ENCODE measurements at places on chromosomes 5 and 9.

DNA sequence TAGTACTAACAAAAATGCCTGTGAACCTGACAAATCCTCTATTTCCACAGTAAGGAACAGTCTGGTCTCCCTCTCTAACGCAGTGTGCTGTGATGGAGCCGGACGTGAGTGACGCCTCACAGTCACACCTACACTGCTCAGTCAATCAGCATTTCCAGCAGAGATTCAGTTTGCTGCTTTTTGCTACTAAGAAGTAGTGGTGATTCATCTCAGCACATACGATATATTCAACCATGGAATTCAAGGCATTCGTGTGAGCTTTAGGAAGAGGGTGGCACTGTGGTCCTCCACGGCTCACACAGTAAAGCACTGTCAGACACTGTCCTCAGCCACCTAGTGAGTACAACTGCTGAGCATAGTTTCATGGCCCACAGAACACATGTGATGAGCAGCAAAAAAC lies 70.9 kb downstream of the SETX start:
- DNase-seq, result no peak

GRCh38 chr9:36922548-36922947 lies 111.5 kb downstream of the PAX5 start:
- no peak for DNase-seq

DNA sequence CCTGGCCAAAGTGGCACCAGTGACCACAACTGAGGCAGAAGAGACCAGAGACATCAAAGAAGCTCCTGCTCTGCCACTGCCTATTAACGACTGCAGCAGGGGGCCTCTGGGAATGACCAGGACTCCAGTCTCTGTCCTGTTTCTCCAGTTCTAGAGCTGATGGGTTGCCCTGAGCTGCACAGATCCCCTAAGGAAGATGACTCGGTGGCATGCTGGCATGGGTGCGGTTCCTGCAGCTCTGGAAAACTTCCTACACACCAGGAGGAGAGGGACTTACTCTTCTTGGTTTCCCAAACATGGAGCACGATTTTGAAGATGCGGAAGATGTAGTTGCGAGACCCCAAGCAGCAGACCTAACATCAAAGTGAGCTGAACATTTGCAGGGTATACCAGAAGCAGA lies 2.7 kb downstream of the SLIT3 start:
- no peak for DNase-seq

- DNase-seq, result no peak
These were observed 138.6 kb downstream of the PALM2AKAP2 start for GRCh38 chr9:109918339-109919163.

GRCh38 chr5:158429564-158429963 lies 570.6 kb upstream of the CLINT1 start:
- DNase-seq, result no peak

GRCh38 chr5:102418531-102418930 lies 80.3 kb downstream of the SLCO6A1 start:
- DNase-seq, result no peak

DNA sequence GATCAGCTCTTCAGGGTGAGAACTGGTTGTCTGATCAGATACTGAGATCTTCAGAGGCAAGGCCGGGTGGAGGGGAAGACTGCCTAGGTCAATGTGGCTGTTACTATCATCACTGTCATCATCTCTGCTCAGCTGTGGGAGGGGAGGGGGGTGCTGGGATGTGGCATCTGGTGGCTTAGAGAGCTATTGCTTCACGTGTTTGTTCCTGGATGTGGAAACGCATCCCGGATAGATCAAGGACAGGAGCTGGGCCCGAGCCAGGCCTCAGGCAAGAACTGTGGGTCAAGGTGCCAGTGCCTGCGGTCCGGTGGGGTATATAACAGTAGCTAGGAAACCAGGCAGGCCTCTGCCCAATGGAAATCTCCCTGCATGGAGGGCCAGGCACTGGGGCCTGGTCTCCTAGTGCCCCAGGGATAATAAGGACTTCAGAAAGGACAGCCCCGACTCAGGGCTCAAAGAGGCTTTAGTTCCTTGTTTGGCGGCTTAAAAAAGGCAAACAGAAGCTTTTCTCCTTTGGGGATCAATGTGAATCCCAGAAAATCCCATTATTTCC lies 30.3 kb upstream of the TIFAB start:
- DNase-seq, result no peak

DNA sequence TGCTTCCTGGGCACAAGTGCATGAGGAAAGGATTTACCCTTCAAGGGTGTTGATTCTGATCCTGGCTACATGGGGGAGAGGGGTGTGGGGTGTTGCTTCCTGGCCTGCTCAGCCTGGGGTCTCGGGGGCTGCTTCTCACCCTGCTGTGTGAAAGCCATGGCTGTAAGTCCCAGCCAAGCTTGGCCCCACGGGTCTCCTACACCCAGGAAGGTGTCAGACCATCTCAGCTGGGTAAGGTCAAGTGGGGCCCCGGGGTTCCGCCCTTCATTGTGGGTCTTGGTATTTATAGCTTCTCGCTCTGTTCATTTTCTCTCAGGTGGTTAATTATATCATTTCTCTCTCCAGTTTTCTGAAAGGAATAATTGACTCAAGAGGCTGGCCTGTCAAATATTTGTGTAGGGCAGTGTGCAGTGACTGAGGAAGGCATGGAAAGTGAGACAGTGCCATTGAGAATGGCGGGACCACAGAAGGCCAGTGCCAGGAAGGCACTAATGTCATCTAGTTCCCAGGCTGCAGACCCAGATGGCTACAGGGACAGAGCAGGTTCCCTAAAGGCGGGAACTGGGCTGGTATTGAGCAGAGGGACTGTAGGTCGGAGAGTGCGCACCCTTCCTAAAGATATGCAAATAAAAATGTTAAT lies 126.0 kb downstream of the FOXD1 start:
- DNase-seq, result no peak

DNA sequence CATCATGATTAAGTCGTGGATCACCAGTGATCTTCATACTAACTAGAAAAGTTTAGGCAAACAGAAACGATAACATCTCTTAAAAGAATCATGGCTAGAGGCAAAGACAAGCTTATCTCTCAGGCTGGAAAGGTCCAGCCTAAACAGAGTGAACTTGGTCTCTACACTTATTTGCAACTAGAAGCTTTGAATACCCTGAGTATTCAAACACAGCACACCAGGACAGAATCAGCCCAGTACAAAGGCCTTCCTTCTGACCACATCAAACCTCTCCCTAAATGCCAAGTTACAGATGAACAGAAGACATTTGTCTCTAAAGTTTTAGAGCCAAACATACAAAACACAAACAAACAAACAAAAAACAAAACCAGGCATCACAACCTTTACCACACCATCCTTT lies 57.2 kb downstream of the ELAVL2 start:
- DNase-seq, result no peak

- no peak for DNase-seq
These were observed 19.6 kb downstream of the TCF7 start for GRCh38 chr5:134133995-134134541.

- DNase-seq, result no peak
These were observed 14.0 kb downstream of the FAM240B start for GRCh38 chr9:38705917-38706316.

DNA sequence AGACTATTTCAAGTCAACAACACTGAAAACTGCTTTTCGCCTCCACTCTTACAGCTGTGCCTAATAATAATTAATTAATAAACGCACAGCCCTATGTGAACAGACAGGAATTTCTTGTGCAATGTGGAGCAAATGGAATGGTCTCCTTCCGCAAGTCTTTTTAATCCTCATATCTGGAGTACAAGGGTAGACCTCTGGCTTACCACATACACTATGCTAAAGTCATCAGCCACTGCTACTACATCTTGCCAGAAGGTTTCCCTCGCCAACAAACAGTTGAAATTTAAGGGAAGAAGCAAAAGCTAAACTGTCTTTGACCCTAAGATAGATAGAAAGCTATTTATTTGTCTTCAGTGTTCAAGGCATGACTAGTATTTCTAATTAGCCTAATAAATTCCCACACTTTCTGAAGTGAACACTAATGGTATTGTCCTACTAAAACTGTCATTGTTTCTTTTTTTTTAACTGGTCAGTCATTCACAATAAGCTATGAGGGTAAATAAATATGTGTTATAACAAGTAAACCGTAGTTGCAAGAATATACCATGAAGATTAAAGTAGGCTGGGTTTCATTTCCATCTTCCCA lies 63.9 kb downstream of the GOLPH3 start:
- no peak for DNase-seq

- no peak for DNase-seq
These were observed 31.3 kb downstream of the PARP8 start for GRCh38 chr5:50697739-50698138.

DNA sequence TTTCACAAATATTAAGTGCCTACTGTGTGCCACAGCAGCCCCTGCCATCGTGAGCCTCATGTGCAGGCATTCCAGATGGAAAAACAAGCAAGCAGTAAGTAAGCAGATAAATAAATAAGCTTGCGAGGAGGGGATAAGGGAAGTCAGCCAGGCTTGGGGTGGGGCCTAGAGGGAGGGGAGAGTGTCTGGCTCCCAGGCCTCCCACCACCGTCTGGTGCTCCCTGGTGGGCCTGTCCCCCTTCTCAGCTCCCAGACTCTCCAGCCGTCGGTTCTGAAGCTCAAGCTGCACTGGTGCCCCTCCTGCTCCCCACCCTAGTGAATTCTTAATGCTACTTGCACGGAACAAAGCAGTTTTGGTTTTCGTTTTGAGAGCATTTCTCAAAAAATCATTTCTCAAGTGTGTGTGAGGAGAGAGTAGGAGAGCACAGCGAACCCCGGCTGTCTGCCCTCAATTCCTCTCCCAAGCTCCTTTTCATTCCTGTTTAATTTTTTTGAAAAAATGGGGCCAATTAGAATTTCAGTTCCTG lies 6.6 kb upstream of the IER5L start:
- DNase-seq, result no peak

DNA sequence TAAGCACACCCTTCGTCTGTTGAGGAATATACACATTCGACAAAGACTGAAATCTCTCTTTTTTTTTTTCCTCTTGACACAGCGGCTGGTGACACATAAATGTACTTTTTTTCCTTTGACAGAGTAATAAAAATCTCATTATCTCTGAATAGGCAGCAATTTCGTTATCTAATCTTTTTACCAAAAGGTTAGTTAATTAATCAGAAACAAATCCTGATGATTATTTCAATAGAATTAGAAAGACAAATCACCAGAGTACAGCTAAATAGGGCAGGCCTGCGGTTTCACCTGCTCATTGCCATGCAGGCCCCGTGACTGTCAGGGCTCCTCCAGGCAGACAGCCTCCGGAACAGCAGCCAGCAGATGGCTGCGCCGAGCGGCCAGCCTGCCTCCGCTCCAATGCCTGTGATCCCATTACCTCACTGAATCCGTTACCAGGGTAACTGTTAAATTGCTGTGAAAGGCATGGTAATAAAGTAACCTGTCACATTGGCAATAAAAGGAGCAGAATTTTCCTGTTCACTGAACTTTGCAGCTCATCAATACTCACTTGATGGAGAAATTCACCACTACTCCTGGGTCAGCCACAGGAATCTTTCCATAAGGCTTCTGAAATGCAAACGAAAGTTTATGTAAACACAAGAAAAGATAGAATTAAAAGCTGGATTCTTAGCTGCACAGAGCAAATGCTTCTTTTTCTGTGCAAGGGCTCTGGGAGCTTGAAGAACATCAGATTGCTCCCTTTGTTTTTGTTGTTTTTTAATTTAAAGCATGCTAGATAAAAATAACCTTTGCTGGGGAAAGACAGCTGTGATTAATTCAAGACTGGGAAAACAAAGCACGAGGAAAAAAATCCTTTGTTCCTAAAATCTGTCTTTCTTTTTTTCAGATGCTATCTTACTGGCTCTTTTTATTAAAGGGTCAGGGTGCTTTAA lies 666.4 kb upstream of the ZNF608 start:
- DNase-seq, result no peak

DNA sequence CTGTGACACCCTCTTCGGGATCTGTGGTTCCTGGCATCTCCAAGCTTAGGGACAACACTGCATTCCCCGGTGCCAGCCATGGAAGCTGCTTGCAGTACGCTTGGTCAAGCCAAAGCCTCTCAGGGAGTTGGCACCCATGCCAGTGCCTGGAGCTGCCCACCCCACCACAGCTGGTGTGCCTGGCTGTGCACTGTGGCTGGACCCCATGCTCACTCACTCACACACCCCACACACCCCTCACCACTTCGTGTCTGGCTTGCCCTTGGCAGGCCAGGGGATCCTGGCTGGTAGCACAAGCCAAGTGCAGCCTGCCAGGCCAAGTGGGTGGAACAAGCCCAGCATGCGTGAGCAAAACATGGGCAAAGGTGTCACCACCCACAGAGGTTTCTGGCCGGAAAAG lies 324.5 kb upstream of the PTGER4 start:
- no peak for DNase-seq

GRCh38 chr5:110371725-110372041 lies 354.8 kb downstream of the TMEM232 start:
- no peak for DNase-seq

DNA sequence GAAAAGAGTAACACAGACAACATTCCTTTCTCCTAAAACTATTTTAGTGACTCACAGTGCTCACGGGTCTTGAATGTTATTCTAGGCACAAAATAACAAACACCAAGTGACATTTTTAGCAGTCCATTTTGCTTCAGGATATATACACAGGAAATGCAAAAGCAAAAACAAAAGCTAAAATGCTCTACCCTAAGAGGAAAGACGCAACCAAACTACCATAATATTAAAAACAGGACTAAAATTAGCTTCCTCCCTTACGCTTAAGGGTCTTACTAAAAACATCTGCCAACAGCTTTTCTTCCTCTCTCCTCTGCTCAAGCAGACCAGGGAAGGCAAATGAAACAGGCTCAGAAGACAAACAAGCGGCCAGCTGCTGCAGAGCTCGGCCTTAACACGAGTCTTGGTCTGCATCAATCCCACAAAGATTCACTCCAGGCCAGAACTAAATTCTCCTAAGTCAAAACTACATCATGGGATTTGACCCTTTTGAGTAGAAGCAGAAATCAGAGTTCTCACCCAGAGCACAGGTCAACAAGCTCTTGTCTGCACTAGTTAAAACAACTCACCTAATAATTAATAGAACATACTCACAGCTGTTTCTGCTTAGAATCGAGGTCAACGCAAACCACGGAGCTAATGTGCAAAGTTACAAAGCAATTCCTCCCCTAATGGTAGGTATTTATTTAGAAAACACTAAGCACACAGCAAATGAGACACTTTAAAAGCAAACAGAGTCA lies 62.3 kb downstream of the RAPGEF1 start:
- DNase-seq, result no peak

DNA sequence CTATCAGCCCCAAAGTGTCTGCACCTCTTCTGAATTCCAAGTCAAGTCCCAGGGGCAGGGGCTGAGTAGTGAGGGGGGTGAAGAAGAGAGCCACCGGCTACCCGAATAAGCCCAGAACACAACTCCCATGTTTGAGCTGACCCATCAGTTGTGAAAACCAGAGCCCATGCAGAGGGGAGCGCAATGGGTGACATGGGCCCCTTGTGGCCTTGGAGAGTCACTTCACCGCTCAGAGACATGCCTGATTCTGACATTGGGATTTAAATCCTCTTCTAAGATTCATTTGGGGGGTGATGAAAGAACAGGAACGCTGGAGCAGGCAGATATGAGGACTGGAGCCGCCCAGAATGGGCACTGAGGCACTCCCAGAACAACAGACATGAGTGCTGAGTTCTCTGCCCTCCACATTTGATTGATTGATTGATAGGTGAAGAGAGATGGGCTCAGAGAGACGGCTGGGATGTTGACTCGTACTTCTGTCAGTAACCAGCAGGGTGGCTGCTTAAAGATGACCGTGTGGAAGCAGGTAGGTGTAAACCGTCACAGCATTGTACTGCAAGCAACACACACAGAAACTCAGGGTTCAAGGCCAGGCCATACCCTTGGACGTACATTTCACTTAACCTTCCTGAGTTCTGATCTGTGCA lies 74.3 kb downstream of the GPR21 start:
- no peak for DNase-seq

- no peak for DNase-seq
These were observed 31.3 kb downstream of the SPRY4 start for GRCh38 chr5:142293486-142293885.

GRCh38 chr5:82422001-82422740 lies 144.0 kb upstream of the RPS23 start:
- DNase-seq, result no peak

All from T-helper 1 cell (primary cell).